ENCODE measurements at places on chromosomes 13 and 19.

GRCh38 chr19:2356036-2356646 is 3.9 kb upstream of the TMPRSS9 start:
- DNase-seq, result no peak

GRCh38 chr13:98495627-98496478 is 81.1 kb downstream of the STK24 start:
- DNase-seq, result peak; percentile 61

DNA sequence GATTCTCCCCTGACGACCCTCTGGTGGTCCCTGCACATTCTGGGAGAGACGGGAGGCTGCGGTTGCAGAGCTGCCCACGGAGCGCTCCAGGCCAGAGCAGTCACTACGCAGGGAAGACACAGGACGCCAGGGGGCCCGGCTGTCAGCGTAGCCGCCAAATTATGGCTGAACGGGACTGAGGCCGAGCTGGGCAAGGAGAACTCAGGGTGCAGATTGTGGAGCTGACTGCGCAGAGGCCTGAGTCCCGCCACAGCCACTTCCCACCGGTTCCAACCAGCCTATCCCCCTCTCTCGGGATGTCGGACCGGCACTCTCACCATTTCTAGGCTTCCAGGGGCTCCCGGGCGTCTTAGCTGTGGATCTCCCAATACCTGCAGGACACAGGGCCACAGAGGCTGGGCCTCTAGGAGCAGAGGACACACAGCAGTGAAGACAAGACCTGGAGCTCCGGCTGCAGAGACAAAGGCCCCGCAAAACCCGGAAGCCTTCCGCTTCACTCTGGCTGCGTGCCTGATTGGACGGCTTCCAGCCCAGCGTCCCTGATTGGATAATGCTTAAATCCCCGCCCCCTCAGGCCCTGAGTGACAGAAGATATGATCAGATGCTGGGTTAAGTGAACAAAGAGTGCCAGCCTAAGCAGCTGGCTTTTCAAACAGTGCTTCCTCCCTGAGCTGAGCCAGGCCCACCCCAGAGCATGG is at the start of gene ZNF737:
Gene ZNF737 (minus strand): TSS at position 461 of the 698 bp plus-strand sequence. CDS start 141 bp downstream, at position 320.
- peak; percentile 87 for DNase-seq

GRCh38 chr13:85985797-85986196 is 186.6 kb upstream of the SLITRK6 start:
- DNase-seq, result no peak

DNA sequence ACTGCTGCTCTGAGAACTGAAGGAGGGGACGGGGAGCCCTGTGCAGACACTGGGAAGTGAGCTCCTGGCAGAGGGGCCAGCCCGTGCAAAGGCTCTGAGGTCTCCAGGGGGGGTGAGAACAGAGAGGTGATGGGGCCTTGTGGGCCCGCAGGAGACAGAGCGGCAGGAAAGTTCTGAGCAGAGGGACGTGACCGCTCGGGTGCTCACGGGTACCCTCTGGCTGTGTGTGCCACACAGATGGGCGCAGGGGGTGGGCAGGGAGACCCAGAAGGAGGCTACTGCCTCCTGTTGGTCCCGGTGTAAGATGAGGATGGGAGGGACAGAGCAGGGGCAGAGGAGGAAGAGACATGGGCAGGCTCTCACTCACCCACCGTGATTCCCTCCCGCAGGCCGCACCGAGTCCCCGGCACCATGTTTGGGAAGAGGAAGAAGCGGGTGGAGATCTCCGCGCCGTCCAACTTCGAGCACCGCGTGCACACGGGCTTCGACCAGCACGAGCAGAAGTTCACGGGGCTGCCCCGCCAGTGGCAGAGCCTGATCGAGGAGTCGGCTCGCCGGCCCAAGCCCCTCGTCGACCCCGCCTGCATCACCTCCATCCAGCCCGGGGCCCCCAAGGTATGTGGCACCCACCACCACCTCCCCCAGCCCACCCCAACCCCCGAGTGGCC is 27.5 kb upstream of the NCCRP1 start:
- no peak for DNase-seq

DNA sequence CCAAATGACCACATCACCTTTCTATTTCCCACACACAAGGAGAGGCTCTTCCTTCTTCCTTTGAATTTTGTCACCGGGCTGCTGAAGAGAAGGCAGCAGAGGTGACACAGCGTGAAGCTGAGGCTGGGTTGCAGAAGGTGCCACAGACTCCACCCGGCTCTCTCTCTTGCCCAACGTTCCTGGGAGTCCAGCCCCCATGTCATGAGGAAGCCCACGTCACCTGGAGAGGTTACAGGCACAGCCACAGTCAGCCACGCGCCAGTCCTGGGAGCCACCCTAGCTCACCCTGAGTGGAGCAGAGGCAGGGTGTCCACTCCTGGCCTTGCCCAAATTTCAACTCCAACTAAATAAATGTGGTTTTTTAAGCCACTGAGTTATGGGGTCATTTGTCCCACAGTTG is 4.8 kb upstream of the TMEM255B start:
- DNase-seq, result no peak

DNA sequence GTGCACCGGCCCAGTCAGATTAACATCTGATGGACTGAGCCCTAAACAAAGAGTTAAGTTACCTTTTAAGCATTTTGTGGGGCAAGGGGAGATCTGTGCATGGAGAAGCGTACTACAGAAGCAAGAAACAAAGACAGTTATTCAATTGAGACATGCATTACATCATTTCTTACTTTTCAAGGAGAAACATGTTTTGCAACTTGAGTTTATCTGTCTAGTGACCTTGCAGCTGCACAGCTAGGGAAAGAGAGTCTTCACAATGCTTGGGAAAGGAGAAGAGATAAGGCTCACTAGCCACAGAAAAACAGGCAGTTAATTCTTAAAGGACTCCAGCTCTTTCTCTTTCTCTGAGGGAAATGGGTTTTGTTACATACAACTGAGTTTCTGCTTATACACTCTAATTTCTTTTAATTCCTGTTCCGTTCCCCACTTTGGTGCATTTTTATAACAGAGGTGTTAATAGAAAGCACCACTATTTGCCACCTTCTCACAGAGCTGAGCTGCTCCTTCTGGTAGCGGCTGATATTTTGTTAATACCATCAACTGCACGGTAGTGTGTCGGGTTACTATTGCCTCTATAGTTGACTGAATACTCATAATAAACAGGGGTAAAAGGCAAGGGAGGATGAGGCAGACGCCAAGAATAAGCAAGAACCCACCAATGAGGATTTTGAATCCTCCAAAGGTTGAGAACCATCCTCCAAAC is 55.9 kb downstream of the ZNF431 start:
- no peak for DNase-seq

DNA sequence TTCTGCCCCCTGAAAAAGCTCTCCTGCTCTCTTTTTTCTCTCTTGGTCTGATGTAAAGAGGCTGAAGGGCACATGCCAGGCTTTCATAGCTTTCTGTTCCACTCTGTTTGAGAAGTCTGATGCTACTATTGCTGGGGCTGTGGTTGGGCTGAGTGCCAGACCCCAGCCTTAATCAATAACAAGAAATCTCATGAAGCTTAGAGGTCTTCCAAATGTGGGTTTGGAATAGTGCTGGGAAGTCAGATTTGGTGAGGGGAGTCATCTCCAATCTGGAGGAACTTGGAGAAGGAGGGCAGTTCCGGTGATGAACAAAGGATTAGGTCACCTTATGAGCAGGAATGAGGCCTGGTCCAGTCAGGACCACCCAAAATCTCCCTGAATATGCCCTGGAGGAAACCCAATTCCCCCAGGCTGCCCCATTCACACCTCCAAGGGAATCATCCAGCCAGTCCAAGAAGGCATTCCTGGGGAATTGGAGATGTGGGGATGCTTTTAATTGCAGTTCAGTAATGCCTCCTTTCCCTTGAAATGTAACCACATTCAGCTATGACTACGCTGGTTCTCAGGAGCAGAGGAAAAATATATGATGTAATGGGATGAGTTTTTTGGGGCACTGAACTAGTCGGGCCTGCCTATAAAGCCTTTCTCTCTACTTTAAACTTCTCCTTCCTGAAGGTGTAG is 102.0 kb downstream of the STARD13 start:
- no peak for DNase-seq

DNA sequence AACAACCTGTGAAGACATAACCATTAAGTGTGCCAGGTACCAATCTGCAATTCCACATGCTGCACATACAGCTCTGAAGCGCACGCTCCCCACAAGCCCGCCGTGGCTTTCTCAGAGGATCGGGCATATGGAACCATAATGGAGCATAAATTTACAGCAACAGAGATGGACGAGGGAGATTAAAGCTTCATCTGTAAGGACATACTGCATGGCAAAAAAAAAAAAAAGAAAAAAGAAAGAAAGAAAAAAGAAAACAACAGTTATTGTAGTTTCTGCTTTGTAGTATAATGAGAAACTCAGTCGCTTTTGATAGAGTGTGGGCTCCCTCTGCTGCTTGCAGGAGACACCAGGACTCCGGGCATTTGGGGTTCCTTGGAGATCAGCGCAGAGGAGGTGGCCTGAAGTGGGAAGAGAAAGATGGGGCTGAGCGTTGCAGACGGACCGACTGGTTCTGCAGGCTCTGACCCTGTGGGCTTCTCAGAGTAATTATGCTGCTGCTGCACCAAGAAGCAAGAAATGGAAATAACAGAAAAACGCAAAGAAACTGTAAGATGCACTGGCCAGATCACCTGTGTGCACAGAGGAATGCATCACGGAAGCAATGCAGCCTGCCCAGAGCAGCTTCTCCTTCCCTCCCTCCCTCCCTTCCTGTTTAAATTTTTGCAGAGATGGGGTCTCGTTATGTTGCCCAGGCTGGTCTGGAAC is 10.8 kb upstream of the PDCD5 start:
- DNase-seq, result peak; percentile 72

- no peak for DNase-seq
Observed at GRCh38 chr19:53595510-53595867, 36.3 kb upstream of the DPRX start.

DNA sequence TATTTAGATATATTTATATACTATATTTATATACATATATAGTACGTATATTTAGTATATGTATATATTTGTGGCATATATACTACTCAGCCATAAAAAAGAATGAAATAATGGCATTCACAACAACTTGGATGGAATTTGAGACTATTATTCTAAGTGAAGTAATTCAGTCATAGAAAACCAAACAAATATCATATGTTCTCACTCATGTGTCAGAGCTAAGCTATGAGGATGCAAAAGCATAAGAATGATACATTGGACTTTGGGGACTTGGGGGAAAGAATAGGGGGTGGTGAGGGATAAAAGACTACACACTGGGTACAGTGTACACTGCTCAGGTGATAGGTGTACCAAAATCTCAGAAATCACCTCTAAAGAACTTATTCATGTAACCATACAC is 1015.7 kb downstream of the EFNB2 start:
- DNase-seq, result no peak

DNA sequence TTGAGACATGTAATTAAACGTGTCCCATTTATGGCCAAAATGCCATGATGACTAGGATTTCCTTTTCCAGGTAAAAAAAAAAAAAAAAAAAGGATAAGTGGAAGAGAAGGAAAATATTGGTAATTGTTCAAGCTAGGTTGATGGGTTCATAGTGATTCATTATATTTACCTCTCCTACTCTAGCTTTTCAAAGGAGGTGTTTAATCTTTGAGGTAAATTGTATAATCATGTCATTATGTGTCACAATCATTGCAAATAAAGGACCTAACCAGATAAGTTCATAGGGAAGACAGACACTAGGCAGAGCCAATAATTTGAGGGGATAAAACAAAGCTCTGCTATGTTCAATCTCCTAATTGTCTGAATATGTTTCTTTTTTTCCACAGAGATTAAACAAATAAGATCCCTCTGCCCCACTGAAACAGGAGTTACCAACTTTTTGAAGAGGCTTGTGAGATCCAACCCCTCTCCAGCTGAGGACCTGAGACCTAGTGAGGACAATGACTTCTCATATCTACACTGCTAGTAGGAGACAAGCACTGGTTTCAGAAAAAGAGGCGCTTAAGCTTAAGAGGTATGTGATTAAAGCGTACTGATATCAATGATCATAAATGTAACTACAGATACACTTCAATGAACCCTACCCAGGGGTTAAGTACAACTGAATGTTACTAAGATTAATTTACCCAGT is 61.4 kb downstream of the USP12 start:
- DNase-seq, result no peak

DNA sequence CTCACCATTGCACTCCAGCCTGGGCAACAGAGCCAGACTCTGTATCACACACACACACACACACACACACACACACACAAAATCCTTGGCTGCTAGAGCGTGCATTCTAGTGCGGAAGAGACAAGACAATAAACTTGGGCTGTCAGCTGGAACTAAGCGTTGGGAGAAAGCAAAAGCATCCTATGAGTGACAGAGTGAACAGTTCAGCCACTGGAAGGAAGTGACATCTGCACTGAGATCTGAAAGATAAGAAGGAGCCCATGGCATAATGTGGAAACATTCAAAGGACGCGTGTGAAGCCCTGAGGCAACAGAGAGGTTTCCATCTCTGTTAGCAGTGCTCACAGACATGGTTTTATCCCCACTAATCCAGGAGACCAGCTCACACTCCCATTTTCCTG is 3.5 kb upstream of the SLC1A5 start:
- no peak for DNase-seq

- DNase-seq, result no peak
Observed at GRCh38 chr19:55312621-55313512, 12.3 kb downstream of the TMEM150B start.

- no peak for DNase-seq
Observed at GRCh38 chr13:41434831-41435520, 22.4 kb upstream of the RGCC start.

- DNase-seq, result peak; percentile 13
Observed at GRCh38 chr13:61880578-61881283, 465.1 kb upstream of the PCDH20 start.
